ENCODE measurements at places on chromosomes 3 and 15. TPM values are rescaled to one million over a fixed set of nuclear protein-coding genes. Genes with fewer than 3 reads are reported as not detected.
A peak's percentile ranks its signal among the peaks of the same experiment; 100 is the strongest.

DNA sequence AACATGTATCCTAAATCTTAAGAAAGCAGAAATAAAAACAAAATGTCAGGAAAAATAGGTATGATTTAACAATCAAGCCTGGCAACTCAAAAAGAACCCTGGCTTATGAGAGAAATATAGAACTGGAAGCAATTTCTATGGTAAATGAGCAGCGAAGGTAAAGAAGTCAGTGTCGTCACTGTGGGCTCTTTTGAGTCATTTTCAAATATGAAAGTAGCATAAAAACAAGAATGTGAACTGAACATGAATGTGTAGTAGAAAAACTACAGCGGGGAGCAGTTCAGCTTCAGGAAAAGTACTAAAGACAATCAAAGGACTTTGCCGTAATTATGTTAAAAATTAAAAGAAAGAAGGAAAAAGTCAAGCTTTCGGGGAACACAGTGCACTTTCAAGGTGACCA lies 17.5 kb downstream of the LSG1 start:
- peak overlapping the region; percentile 39 for H3K4me3 ChIP-seq
- H3K27ac ChIP-seq = peak overlapping the region; percentile 90
- H3K36me3 ChIP-seq = peaks cover 69% of the 10 kb centered on the region
- no peaks in the 10 kb centered on the region for H3K27me3 ChIP-seq

DNA sequence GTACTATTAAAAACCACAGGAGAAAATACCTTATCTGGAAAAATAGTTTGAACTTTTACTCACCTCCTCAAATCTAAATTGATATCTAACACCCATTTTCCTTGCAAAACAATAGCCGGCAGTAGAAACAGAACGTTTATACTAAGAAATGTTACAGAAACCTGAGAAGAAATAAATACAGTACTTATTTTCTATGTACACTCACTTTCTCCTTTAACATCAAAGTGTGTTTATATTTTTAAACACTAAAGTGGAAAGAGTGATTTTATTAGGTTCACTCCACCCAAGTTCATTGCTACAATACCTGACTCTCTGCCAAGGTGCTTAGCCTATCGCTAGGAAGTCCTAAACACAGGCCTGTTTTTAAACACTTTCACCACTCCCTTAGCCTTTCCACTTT lies 87.8 kb upstream of the TJP1 start:
- H3K27ac ChIP-seq = no peak overlapping the region
- DNase-seq = no peak
- H3K27me3 ChIP-seq = peaks cover 28% of the 10 kb centered on the region
- peaks cover 3% of the 10 kb centered on the region for H3K36me3 ChIP-seq

- H3K27me3 ChIP-seq = no peaks in the 10 kb centered on the region
- no peak overlapping the region for H3K4me3 ChIP-seq
- no peak overlapping the region for H3K27ac ChIP-seq
- DNase-seq = no peak
Observed at GRCh38 chr3:130933801-130934345, 40.0 kb downstream of the ATP2C1 start.

DNA sequence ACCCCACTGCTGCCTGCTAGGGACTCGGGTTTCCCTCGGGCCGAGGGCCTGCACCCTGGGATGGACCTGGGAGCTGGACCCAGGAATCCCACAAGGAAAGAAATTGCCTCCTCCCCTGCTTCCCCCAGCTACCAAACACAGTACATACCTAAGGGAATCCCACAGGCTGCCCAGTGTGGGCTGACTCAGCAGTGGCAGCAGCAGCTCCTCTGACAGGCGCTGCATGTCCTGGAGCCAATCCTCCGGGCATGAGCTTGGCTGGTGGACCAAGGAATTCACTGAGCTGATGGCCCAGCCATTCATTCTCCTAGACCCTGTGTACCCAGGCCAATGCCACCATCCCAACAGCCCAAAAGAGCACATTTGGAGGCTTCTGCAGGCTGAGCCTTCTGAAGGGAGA lies 9.5 kb upstream of the LTK start:
- no peak overlapping the region for H3K4me3 ChIP-seq
- no peaks in the 10 kb centered on the region for H3K27me3 ChIP-seq
- no peaks in the 10 kb centered on the region for H3K4me1 ChIP-seq
- no peak for DNase-seq
- H3K36me3 ChIP-seq = peaks cover 33% of the 10 kb centered on the region
- no peak overlapping the region for H3K27ac ChIP-seq

The ZNF660 gene
- total RNA-seq = 0.21 TPM

- H3K4me3 ChIP-seq = no peak overlapping the region
- DNase-seq = no peak
- H3K4me1 ChIP-seq = no peaks in the 10 kb centered on the region
- H3K36me3 ChIP-seq = no peaks in the 10 kb centered on the region
- no peaks in the 10 kb centered on the region for H3K27me3 ChIP-seq
Observed at GRCh38 chr3:110165753-110166152, 828.4 kb upstream of the DPPA4 start.

GRCh38 chr3:105458518-105459215 lies 92.0 kb downstream of the ALCAM start:
- no peak for DNase-seq
- H3K27me3 ChIP-seq = no peaks in the 10 kb centered on the region
- H3K4me3 ChIP-seq = no peak overlapping the region
- no peak overlapping the region for H3K27ac ChIP-seq
- H3K36me3 ChIP-seq = no peaks in the 10 kb centered on the region
- H3K4me1 ChIP-seq = no peaks in the 10 kb centered on the region

DNA sequence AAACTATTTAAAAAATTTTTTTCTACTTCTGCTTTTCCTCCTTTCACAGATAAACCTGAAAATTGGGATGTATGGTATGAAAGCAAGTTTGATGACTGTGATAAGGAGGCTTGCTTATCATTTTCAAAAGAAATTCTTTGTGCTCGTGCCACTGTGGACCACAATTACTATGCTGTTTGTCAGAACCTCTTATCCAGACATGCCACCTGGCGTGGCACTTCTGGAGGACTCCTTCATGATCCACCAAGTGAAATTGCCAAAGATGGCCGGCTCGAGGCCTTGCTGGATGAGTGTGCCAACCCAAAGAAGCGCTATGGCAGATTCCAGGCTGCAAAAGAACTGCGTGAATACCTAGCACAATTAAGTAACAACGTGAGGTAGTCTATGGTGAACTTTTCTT lies 17.8 kb downstream of the DIPK2A start:
- DNase-seq = no peak
- peaks cover 24% of the 10 kb centered on the region for H3K36me3 ChIP-seq

GRCh38 chr3:112017091-112017490 lies 17.4 kb upstream of the TMPRSS7 start:
- H3K36me3 ChIP-seq = no peaks in the 10 kb centered on the region
- H3K4me3 ChIP-seq = no peak overlapping the region
- H3K27ac ChIP-seq = no peak overlapping the region

DNA sequence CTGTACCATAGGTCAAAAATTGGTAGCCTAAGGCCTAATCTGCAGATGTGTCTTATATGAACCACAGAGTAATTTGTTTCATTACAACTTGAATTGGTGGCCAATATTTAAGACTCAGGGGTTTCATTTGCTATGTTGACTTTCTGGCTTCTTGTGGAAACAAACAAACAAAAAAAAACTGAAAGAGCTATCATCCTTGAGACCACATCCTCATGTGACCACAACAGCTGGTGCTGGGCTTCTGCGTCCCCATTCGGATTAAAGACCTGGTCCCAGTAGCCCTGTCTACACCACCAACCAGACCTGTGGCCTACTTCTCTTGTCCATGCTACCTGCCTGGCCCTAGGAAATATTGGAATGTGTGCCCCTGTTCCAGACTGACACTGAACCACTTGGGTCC lies 61.7 kb downstream of the STRIT1 start:
- H3K4me3 ChIP-seq = no peak overlapping the region
- no peaks in the 10 kb centered on the region for H3K36me3 ChIP-seq
- DNase-seq = no peak
- H3K27me3 ChIP-seq = no peaks in the 10 kb centered on the region

- peaks cover 20% of the 10 kb centered on the region for H3K27me3 ChIP-seq
- peaks cover 13% of the 10 kb centered on the region for H3K4me1 ChIP-seq
- no peaks in the 10 kb centered on the region for H3K36me3 ChIP-seq
- H3K4me3 ChIP-seq = no peak overlapping the region
- no peak for DNase-seq
Observed at GRCh38 chr15:48946074-48946839, 17.5 kb downstream of the SHC4 start.

- H3K27me3 ChIP-seq = no peaks in the 10 kb centered on the region
- no peaks in the 10 kb centered on the region for H3K36me3 ChIP-seq
- no peaks in the 10 kb centered on the region for H3K4me1 ChIP-seq
- no peak overlapping the region for H3K27ac ChIP-seq
- H3K4me3 ChIP-seq = no peak overlapping the region
Observed at GRCh38 chr15:40424483-40425115, 16.2 kb upstream of the BAHD1 start.

DNA sequence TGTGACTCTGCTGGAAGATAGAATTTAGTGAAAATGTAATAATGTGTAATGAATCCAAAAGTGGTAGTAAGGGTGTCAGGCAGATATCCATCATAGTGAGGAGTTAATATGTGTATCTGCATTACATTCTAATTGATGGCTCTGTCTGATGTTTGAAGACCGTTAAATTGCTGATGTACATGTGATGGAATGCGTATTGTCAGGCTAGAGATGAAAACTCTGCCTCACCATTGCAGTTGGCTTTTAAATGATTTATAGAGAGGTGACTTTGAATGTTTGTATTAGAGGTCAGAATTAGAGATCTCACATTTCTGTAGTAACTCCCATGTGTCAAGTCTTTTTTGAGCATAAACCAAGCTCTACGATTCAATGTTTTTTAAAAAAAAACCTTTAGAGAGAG lies 234.6 kb downstream of the NAALADL2 start:
- H3K36me3 ChIP-seq = no peaks in the 10 kb centered on the region
- H3K27me3 ChIP-seq = no peaks in the 10 kb centered on the region
- H3K27ac ChIP-seq = no peak overlapping the region
- no peak overlapping the region for H3K4me3 ChIP-seq

The GOLGA6B gene
- not detected for total RNA-seq

The DUOXA1 gene
- total RNA-seq = not detected

The CA12 gene
- total RNA-seq = 0.46 TPM

GRCh38 chr3:18216996-18217395 lies 208.1 kb downstream of the SATB1 start:
- H3K4me3 ChIP-seq = no peak overlapping the region
- no peak overlapping the region for H3K27ac ChIP-seq
- no peaks in the 10 kb centered on the region for H3K27me3 ChIP-seq
- peaks cover 4% of the 10 kb centered on the region for H3K4me1 ChIP-seq

The HTR3E gene
- not detected for total RNA-seq

DNA sequence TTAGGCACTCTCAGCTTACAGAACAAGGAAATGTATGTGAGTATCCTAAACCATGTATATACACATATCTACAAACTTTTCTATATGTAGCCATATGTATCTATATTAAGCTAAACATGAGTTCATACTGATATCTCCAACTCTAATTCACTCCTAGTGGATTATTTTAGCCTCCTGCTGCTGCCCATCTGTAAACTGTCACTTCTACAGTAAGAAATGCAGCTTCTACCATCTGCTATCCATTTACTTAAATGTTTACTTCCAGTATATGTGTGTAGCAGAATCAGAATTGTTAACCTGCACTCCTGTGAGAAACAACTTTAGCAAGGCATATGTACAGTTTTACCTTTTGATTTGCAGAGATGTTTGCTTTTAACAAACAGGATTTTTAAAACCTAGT lies 478.5 kb upstream of the CBLB start:
- DNase-seq = no peak
- no peak overlapping the region for H3K4me3 ChIP-seq
- no peaks in the 10 kb centered on the region for H3K27me3 ChIP-seq
- H3K36me3 ChIP-seq = peaks cover 3% of the 10 kb centered on the region

GRCh38 chr3:107740992-107741896 lies 218.5 kb downstream of the BBX start:
- no peak for DNase-seq
- no peak overlapping the region for H3K27ac ChIP-seq
- H3K36me3 ChIP-seq = peaks cover 5% of the 10 kb centered on the region
- H3K27me3 ChIP-seq = no peaks in the 10 kb centered on the region

DNA sequence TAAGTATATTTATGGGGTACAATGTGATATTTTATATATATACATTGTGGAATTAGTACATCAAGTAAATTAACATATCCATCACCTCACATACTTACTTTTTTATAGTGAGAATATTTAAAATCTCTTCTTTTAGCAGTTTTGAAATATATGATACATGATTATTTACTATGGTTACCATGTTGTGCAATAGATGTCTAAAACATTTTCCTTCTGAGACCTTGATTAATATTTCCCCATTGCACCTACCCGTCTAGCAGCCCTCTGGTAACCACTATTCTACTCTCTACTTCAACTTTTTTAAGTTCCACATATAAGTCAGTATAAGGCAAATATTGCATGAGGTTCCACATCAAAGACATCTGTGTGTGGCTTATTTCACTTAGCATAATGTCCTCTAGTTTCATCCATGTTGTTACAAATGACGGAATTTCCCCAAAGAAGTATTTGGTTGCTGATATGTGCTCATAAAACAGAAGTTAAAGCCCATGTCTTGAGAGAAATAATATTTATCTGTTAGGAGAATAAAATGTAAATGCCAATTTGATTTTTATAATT lies 29.6 kb upstream of the NFKBIZ start:
- H3K4me1 ChIP-seq = peaks cover 45% of the 10 kb centered on the region
- no peak for DNase-seq
- no peaks in the 10 kb centered on the region for H3K27me3 ChIP-seq
- no peak overlapping the region for H3K27ac ChIP-seq
- peaks cover 40% of the 10 kb centered on the region for H3K36me3 ChIP-seq
- H3K4me3 ChIP-seq = no peak overlapping the region

The GOLGA6A gene
- not detected for total RNA-seq

DNA sequence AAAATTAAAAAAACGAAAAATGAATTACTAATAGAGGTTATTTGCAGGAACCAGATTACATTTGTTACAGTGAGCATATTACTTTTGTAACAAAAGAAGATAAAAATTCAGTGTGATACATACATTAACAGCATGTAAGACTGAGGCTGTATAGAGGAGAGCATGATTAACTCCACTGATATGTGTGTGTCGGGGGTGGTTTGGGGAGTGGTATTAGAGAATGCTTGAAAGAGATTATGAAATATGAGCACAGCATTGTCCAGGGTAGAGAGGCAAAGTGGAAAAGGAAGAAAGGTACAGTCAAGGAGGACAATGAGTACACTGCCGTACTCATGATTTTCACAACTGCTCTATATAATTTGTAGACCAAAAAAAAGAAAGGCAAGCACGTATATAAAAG lies 62.9 kb upstream of the LRRFIP2 start:
- no peak for DNase-seq
- H3K27me3 ChIP-seq = no peaks in the 10 kb centered on the region
- no peaks in the 10 kb centered on the region for H3K36me3 ChIP-seq
- H3K4me1 ChIP-seq = peaks cover 2% of the 10 kb centered on the region
- H3K4me3 ChIP-seq = no peak overlapping the region
- H3K27ac ChIP-seq = no peak overlapping the region

DNA sequence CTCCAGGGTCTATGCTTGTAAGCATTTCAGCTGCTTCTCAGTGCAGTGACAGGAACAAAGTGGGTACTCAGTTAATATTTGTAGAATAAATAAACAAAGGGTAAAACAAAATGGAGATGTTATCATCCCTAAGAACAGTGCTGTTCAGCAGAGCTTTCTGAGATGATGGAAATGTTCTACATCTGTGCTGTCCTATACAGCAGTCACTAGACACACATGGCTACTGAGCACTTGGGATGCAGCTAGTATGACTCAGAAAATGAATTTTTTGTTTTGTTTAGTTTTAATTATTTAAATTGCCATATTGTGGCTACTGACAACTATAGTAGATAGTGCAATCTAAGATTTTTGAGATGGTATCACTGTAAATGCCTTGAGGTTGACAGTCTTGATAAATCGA lies 283.8 kb upstream of the ADAMTS9 start:
- no peaks in the 10 kb centered on the region for H3K36me3 ChIP-seq
- no peak for DNase-seq
- H3K27me3 ChIP-seq = peaks cover 7% of the 10 kb centered on the region
- no peak overlapping the region for H3K27ac ChIP-seq
- H3K4me1 ChIP-seq = no peaks in the 10 kb centered on the region
- no peak overlapping the region for H3K4me3 ChIP-seq

The POPDC2 gene
- total RNA-seq = 1.4 TPM

Data from activated CD4-positive, alpha-beta T cell treated with anti-CD3 and anti-CD28 coated beads for 36 hours (primary cell).